H9 (cell line): ENCODE measurements at places on chromosomes 6 and 20. TPM values are rescaled to one million over a fixed set of nuclear protein-coding genes. Genes with fewer than 3 reads are reported as not detected.

- no peaks in the 10 kb centered on the region for H3K27me3 ChIP-seq
- no peak overlapping the region for H3K27ac ChIP-seq
- no peak overlapping the region for H3K4me3 ChIP-seq
- H3K36me3 ChIP-seq, result no peaks in the 10 kb centered on the region
- no peaks in the 10 kb centered on the region; the same call in 1 of the 2 replicates for H3K4me1 ChIP-seq
Observed at GRCh38 chr20:11426948-11427347, 490.7 kb upstream of the BTBD3 start.

GRCh38 chr6:81767163-81767891, 14.8 kb upstream of the TENT5A start:
- H3K27me3 ChIP-seq, result no peaks in the 10 kb centered on the region
- H3K36me3 ChIP-seq, result no peaks in the 10 kb centered on the region
- H3K27ac ChIP-seq, result no peak overlapping the region

DNA sequence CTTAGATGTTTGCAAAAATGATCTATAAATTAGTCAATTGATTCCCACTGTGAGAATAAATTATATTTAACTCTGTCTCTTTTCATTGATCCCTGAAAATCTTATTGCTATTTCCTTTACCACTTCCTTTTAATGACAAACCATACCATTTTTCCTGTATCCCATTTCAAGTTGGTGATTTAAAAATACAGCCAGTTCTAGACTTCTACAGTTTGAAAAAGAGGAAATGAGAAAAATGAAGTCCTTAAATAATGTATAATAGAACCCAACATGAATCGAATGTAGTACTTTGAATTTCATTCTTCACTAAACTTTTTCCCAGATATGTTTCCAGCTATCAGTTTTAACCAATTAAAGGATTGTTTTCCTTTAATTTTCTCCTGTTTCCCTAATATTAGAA, 29.5 kb upstream of the SDHAF4 start:
- no peak for DNase-seq
- H3K27ac ChIP-seq, result no peak overlapping the region
- H3K4me1 ChIP-seq, result no peaks in the 10 kb centered on the region
- H3K4me3 ChIP-seq, result no peak overlapping the region
- H3K27me3 ChIP-seq, result no peaks in the 10 kb centered on the region
- peaks cover 17% of the 10 kb centered on the region for H3K36me3 ChIP-seq

DNA sequence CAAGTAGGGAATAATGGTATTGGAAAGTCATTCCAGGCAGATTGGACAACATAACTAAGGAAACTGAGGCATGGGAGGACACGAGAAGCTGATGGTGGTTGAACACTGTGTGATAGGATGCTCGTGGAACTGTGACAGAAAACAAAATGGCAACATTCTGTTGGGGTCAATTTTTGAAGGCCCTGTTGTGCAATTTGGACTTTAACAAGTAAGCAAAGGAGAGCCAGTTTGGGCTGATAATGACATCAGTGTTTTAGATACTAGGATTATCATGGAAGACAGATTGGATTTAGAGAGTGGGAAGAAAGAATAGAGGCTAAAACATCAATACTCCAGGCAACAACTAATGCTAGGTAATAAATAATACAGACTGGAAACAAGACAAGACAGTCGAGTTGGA, 53.1 kb downstream of the PRKN start:
- H3K27me3 ChIP-seq, result no peaks in the 10 kb centered on the region
- no peaks in the 10 kb centered on the region for H3K4me1 ChIP-seq
- H3K27ac ChIP-seq, result no peak overlapping the region
- no peak overlapping the region for H3K4me3 ChIP-seq
- DNase-seq, result no peak

DNA sequence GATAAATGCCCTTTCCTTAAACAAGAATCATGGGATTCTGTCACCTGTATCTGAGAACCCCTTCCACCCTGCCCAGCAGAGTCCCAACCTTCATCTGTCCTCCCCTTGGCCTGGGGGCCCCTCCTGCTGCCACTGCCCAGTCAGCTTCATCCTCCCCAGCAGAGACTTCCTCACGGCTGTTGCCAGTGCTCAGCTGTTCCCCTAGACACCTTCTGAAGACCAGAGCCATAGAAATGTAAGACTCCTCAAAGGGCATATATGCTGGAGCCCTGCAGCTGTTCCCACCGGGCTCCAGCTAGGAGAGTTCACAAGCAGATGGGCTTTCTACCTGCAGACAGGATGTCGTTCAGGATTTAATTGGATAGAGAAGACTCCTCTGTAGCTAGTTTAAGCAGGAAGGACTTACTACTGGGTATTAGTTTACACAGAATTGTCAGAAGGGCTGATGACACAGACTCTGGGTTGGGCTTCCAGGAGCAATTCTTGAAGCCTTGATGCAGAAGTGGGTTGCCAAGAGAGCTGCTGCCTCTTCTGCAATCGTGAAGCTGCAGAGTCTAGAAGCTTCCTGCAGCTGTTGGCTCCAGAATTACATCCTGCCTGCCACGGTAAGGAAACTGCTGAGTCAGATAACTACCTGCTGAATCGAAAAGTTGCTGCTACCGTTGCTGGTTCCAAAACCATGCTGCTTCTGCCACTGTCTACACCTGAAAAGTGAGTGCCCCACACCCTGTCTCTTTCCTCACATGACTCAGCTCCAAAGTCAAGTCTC, 57.1 kb upstream of the MLN start:
- no peaks in the 10 kb centered on the region for H3K4me1 ChIP-seq
- no peaks in the 10 kb centered on the region for H3K27me3 ChIP-seq
- DNase-seq, result no peak
- no peak overlapping the region for H3K27ac ChIP-seq
- no peaks in the 10 kb centered on the region; the same call in 2 of the 3 replicates for H3K36me3 ChIP-seq
- no peak overlapping the region for H3K4me3 ChIP-seq

DNA sequence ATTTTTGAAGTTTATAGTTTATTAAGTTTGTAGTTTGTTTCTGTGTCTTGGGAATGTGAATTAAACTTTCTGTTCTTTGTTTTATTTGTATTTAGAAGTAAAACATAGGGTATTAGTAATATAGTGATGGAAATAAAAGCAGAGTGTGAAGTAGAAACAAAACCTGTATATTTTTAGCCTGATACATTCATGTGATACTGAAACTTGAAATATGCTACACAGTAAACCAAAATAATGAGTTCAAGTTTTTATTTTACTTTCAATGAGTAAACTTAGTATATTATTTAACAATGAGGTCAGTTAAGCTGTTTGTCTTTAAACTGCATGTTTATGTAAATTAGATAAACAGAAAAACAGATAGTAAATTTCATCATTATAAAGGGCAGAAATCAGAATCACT, 1592.6 kb downstream of the GRIK2 start:
- DNase-seq, result no peak
- H3K27me3 ChIP-seq, result no peaks in the 10 kb centered on the region
- no peaks in the 10 kb centered on the region for H3K4me1 ChIP-seq

- no peak overlapping the region for H3K27ac ChIP-seq
- no peaks in the 10 kb centered on the region for H3K4me1 ChIP-seq
Observed at GRCh38 chr20:10077886-10078285, 43.1 kb downstream of the ANKEF1 start.

Gene TREM1
- total RNA-seq, result not detected in 2 replicates

Gene KHDC1L
- 0.37 TPM in 1 of 2 replicates, not detected in the other for total RNA-seq

Gene GPX5
- total RNA-seq, result not detected in 2 replicates

Gene SLC26A8
- total RNA-seq, result 0.09 and 0.55 TPM in 2 replicates
